ENCODE measurements at places on chromosomes 4 and X.

- no peak for DNase-seq
Measured at GRCh38 chr4:97548943-97549583, 594.2 kb downstream of the STPG2 start.

GRCh38 chrX:37817176-37817575, 30.2 kb downstream of the DYNLT3 start:
- DNase-seq: no peak

DNA sequence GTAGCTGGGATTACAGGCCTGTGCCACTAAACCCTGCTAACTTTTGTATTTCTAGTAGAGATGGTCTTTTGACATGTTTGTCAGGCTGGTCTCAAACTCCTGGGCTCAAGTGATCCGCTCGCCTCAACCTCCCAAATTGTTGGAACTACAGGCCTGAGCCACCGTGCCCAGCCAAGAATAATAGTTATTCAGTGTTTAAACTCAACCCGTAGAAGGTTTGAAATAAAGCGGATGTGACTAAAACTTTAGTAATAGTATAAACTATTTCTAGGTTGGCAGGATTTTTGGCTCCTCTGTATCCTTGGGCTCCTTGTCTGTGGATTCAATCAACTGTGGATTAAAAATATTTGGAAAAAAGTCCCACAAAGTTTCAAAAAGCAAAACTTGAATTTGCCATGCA, 37.8 kb downstream of the PCDH10 start:
- no peak for DNase-seq

DNA sequence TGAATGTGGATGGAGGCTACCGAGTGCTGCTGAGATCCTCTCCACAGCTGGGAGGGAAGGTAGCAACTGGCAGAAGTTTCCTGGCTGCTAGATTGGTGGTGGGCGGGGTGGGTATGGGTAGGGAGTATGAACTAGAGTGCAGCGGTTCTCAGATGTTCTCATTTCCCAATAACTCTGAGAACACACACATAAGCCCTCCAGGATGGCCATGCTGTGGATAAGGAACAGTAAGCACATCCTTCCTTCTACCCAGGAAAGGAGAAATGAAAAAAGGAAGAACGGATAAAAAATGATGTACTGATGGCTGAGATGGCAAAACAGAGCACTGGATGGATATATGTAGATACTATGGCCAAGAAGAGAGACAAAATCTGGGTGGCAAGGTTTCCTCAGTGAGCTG, 116.0 kb downstream of the ZNF827 start:
- DNase-seq: no peak

DNA sequence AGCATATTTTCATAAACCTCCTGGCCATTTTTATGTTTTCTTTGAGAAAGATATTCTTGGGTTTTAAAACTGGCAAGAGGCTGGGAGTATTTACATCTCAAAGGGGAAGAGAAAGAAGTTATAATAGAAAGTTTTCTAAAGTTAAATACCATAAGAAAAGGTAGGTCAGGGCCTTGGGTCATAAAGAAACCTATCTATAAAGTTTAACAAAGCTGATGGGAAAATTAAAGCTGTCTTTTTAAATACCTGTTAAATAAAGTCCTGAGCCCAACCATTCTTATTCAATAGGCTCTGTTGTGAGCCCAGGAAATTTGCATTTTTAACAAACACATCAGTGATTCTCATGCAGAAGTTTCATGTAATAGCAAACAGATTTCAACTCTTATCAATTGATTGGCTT, 451.8 kb upstream of the INTU start:
- no peak for DNase-seq

GRCh38 chrX:134431894-134432293, 28.1 kb upstream of the HPRT1 start:
- no peak for DNase-seq

DNA sequence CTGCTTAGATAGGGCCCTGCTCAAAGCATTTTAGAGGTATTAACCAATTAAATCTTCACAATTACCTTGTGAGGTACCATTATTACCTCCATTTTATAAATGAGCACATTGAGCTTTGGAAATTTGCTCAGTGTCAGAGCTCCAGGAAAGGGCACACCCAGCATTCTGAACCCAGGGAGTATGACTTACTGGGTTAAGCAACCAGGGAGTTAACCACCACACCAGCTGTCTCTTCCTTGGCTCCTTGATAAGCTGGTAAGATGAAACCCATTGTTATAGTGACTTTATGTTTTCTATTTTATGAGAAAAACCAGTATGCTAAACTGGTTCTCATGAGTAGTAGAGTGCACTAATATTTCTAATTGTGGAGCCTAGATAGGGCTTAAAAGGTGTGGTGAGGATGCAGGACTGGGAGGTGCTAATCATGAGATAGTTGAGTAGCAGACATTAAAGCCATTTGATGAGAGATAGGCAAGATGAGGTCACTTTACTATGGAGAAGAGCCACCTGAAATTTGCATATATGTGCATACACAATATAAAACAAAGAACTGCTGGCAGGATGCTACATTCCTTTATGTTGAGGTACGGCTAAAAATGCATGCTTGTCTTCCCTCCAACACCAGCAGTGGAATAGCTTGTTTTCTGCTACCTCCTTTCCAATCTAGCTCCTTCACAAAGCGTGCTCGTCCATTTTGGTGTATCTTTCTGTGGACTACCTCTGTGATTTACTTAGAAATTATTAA, 556.1 kb downstream of the SPRY1 start:
- no peak for DNase-seq

GRCh38 chr4:164799410-164799809, 45.5 kb downstream of the SMIM31 start:
- no peak for DNase-seq

DNA sequence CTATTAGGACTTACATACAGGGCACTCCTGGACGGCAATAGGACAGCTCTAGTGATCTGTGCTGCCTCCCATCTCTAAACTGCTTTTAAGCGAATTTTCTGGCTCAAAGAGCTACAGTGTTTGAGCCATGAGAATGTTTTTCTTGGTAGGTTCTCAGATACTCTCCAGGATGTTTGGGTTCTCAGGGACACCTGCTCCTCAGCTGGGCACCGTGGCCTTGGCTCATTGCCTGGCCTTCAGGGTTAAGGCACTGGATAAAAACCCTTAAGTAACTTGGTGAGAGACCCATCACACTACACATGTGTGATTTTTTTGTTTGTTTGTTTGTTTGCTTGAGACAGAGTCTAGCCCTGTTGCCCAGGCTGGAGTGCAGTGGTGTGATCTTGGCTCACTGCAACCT, 38.5 kb upstream of the HERC5 start:
- DNase-seq: no peak

- no peak for DNase-seq
Measured at GRCh38 chr4:182955411-182955810, 38.2 kb upstream of the DCTD start.

DNA sequence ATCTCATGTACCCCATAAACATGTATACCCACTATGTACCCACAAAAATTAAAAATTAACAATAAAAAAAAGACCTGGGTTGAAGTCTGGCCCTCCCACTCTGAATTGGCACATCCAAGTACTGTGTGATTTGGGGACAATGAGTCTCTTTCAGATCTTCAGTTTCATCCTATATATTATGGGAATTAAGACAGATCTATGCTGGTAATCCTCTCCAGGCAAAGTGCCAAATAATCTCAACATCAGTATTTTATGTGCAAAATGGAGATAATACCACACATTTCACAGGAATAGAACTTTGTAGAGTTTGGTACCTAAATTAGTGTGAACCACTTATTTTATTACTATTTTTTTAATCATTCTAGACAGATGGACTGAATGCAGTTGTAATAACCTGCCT, 11.0 kb upstream of the SCD5 start:
- no peak for DNase-seq

DNA sequence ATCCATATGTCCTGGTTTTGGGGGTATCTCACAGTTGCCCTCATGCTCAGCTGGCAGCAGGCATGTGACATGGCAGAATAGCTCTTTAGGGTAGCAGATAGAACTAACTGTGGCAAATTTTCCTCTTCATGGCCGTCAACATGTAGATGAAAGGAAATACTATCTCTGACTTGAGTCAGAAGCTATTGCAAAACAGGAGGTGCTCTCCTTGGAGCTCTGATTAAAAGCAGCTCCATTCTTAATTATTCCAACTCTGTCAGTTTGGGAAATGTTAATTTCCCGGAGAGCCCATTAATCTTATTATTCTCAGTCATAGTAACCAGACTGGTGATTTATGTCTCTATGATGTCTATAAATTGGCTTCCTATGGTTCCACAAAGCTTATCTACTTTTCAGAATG, 18.2 kb downstream of the IL13RA1 start:
- no peak for DNase-seq

DNA sequence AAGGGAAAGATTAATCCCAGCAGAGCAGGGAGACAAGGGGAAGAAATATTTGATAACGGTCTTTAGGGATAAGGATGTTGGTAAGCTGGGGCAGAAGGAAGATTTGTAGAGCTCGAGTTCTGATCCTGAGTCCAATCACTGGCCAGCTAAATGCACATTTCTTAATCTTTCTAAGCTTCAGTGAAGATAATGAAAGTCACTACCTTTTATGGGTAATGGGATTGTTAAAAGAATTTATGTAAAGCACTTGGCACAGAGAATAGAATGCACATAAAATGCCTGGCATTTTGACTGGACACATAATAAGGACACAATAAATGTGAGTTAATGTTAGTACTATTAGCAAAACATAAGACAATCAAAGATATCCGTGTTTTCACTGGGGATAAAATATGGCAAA, 43.3 kb downstream of the NCAPG start:
- no peak for DNase-seq

GRCh38 chr4:96504386-96504785, 664.5 kb downstream of the PDHA2 start:
- DNase-seq: no peak

DNA sequence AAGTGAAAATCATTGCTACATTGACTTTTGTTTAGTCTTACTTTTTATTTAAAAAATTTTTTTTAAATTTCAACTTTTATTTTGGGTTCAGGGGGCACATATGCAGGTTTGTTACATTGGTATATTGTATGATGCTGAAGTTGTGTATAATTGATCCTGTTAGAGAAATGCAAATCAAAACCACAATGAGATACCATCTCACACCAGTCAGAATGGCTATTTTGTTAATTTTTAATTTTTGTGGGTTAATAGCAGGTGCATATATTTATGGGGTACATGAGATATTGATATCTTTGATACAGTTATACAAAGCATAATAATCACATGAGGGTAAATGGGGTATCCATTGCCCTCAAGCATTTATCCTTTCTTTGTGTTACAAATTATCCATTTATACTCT, 34.1 kb downstream of the RBMX2 start:
- no peak for DNase-seq

DNA sequence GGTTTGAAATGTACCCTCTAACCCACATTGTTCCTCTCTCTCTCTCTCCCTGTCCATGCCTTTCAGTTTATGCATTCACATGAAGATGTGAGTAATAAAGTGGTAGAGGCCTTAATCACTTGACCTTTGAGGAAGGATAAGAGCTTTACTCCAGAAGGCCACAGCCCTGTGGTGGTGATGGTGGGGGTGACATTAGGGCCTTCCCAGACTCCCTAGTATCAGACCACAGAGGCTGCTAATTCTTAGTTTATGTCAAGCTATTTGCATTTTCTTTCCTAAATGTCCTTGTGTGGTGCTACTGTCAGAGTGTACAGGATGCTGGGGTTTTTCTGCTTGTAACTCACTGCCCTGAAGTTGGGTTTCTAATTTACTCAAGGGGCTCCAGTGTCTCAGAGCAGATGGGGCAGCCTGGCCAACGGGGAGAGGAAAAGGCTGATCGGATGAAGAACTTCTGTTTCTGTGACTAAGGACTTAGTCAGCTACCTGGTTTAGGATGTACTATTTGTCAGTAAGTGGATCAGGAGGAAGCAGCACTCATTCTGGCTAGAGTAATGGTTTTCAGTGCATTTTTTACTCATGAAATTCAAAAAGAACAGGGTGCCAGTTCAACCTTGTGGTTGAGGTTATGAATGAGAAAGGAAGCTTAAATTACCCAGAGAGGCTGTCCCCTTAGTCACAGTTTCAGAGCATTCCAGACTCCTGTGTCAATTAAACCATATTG, 509.6 kb upstream of the DIPK2B start:
- no peak for DNase-seq
